Breast epithelium (tissue), 4 donors: ENCODE measurements at places on chromosomes 5 and 9. TPM values are rescaled to one million over a fixed set of nuclear protein-coding genes. Genes with fewer than 3 reads are reported as not detected.

DNA sequence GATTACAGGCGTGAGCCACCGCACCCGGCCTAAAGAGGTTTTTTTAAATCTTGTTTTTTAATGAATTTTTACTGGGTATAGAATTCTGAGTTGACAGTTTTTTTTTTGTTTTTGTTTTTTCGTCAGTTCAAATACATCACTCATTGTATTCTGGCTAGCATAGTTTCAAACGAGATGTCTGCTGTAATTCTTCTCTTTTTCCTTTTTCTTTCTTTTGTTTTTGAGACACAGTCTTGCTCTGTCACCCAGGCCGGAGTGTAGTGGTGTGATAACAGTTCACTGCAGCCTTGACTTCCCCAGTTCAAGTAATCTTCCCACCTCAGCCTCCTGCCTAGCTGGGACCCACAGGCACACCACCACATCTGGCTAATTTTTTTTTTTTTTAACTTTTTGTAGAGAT, 2.2 kb upstream of the PRRT1B start:
- DNase-seq: no peak

DNA sequence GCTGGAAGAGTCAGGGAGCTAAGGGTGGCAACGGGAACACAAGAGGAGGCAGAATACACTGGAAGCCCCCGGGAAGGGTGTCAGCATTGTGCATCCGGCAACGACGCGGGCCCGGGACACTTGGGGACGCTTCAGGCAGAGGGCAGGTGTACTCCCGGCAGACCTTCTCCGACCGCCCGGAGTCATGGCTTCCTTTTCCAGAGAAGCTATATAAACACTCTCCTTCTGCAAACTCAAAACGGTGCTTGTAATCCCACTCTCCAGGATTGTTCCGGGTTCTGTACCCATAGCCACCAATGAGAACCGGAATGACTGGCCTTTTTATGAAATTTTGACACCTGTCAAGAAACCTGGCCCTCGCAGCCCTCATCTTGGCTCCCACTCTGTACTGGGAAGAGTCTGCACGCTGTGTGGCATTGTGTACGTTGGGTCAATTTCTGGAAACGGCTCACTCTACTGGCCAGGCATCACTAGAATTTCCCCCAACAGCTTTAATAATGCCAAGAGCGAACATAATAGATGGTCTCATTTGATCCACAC, 462 bp upstream of the MCC start:
- DNase-seq: no peak

- DNase-seq: no peak
Observed at GRCh38 chr9:27548055-27548741, 18.6 kb upstream of the MOB3B start.

DNA sequence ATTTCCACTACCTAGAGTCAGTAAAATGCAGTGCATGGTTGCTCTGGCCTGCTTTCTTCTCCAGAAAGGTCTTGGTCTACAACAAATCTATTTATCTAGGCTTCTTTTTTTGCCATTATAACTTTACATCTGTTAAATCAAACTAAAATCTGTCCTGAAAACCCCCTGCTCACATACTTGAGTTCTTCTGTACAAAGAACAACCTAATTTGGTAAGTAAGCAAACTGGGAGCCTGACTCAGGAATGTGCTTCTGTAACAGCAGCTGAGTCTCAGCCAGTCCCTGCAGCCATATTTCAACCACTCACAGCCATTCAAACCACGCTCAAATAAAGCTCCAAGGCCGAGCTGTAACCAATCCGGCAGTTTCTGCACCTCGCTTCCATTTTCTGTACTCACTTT, 95.8 kb downstream of the PLPP1 start:
- DNase-seq: peak; percentile 79

The C9 gene
- not detected for total RNA-seq

The ADAMTSL1 gene
- 4.2 TPM for total RNA-seq
